ENCODE measurements at places on chromosomes 7 and 10.

GRCh38 chr7:114922026-114922651 lies at the start of gene MDFIC:
MDFIC (plus strand) TSS chr7:114922094; CDS start chr7:114923034, 940 bp downstream.
- DNase-seq = peak; percentile 38

- no peak for DNase-seq
Observed at GRCh38 chr10:22252224-22252800, 34.5 kb upstream of the EBLN1 start.

- DNase-seq = no peak
Observed at GRCh38 chr10:13139150-13139549, 22.2 kb upstream of the MCM10 start.

DNA sequence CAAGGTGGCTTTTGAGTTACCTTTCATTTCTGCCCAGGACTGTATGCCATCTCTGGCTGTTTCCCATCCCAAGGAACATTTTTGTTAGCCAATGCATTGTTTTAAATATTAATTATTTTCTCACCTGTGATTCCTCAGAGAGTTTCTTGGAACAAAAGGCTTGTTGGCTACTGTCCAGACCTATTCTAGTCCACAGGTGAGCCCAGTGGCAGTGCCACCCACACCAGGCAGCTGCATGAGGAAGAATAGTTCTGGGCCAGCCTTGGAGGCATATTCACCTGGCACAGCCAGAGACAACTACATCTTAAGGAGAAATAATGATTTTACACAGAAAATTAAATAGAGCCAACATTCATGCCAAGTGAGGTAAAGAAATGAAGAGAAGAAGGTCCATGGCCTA lies 123.9 kb downstream of the C1GALT1 start:
- DNase-seq = no peak

- DNase-seq = peak; percentile 91
Observed at GRCh38 chr7:137772748-137773147, 74.0 kb downstream of the DGKI start.

GRCh38 chr7:135684136-135684535 lies 21.8 kb downstream of the STMP1 start:
- peak; percentile 47 for DNase-seq

DNA sequence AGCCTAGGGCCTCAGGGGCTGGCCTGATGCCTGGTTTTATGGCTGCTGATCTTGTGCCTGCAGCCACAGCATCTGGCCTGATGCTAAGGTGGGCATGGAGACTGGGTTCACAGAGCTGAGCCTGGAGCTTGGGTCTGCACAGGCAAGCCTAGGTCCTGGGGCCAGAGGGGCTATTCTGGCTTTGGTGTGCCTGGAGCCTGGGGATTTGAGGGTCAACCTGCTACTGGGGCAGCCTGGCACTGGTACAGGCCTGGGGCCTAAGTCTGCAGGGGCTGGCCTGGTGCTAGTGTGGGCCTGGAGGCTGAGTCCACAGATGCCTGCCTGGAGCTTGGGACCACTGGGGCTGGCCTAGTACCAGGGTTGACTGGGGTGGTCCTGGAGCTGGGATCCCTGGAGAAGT lies 481.8 kb upstream of the GHITM start:
- no peak for DNase-seq

DNA sequence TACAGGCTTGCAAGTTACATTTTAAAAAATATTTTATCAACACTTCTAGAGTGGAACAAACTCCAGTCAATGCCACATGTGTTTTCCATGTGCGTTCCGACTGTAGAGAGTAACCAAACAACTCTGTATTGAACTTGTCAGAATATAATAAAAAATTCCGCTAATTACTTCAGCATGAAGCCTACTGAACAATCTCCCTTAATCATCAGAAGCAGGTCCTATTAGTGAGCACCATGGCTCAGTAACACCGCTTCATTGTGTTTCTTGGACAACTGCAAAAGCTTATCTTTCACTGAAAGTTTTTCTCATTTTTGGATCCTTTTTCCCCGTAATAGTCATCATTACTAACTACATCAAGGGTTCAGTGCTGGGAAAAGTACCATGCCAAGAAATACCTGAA lies 117.0 kb downstream of the MKX start:
- DNase-seq = no peak

DNA sequence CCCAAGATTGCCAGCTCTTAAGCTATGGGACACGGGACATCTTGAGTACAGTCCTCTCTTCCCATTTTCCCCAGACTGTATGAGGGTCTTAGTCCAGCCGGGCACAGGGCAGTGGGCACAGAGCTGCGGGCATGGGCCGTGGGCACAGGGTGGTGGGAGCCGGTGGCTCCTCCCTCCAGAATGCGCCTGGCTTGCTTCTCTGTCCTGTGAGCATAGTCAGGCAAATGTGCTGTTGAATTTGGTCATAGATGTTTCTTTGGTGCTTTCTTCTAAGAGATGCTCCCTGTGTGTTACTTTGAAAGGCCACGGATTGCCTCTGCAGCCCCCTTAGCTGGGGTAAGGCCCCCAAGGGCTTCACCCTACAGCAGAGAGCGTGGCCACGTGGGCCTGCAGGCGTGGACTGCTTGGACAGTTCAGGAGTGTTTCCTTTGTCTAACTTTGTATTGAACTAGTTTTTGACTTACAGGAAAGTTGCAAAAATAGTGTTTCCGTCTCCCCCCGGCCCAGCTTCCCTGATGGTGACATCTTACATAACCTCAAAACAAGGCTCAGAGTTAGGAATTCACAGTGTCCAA lies 24.7 kb downstream of the LRRC27 start:
- no peak for DNase-seq

- DNase-seq = no peak
Observed at GRCh38 chr7:85914437-85914836, 727.6 kb upstream of the SEMA3D start.

DNA sequence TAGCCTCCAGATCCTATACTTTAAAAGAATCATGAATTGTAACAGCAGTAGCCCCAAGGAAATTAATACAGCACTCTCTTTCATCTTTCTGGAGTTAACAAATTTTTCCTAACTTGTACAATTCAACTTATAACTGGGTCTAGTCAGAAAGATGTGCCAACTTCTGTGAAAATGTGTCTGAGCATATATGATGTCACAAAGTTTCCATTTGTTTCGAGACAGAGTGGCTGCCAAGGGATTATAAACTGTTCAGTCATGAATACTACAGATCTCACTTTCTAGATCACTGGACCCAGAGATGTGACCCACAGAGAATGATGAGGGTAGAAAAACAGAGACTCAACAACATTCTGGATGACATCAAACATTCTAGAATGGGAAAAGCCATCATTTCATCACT lies 249.2 kb upstream of the PHF14 start:
- DNase-seq = no peak

DNA sequence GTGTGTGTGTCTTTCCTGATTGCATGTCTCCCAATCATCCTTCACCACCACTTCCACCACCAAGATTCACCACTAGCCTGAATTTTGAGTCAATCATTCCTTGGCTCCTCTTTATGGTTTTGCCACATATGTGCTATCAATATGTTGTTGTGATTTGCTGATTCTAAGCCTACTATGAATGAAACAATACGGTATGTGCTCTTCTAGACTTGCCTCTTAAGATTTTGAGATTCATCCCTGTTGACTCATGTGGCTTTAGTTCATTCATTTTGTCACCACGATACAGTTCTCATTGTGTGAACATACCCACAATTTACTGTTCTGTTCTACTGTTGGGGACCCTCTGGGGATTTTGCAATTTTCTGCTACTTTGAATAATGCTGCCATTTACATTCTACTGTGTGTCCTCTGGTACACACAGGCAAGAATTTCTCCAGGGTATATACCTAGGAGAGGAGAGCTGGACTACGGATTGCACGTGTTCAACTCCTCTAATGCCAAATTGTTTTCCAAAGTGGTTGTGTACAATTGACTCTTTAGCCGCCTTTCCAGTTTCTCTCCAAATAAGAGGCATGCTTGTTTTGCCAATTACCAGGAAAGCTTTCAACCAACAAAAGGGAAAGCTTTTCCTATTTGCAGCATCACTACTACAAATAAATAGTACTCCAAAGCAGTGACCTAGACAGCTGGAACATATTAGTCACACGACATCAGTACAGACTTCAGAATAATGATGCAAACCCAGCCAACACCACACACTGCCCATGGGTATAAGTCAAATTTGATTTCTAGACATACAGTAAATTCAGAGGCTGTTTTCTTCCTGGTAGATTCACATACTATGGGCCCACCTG lies 30.0 kb downstream of the SGMS1 start:
- DNase-seq = peak; percentile 27

- DNase-seq = no peak
Observed at GRCh38 chr7:48090095-48090805, 1.2 kb downstream of the UPP1 start.

DNA sequence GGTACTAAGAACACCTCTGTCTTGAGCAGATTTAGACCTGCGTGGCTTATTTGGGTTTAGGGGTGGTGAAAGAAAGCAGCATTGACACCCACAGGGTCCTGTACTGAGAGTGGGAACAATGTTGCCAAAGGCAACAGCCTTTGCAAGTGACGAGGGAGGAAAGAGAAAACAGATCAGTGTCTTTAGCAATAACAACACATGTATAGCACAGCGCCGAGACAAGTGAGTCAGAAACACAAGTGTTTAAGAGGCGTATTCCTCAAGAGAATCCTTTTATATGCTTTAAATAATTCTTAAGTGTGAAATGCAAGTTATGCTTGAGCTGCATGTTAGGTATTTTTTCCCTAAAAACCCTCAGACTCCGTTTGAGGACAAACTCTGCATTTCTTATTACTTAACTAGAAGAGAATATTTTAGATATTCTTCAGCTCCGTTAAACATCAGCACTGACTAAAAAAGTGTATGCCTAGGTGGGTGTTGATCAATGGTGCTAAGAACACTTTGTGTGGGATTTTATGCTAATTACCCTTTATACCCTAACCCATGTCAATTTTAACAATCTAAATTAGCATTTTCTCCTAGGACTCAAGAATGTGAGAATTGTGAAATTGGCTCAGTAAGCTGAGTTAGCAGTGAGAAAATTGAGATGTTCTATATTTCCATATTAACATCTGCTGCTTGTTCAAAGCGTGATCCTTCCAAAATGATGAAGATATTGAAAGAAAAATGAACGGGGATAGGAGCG lies 1095.4 kb upstream of the CELF2 start:
- no peak for DNase-seq

DNA sequence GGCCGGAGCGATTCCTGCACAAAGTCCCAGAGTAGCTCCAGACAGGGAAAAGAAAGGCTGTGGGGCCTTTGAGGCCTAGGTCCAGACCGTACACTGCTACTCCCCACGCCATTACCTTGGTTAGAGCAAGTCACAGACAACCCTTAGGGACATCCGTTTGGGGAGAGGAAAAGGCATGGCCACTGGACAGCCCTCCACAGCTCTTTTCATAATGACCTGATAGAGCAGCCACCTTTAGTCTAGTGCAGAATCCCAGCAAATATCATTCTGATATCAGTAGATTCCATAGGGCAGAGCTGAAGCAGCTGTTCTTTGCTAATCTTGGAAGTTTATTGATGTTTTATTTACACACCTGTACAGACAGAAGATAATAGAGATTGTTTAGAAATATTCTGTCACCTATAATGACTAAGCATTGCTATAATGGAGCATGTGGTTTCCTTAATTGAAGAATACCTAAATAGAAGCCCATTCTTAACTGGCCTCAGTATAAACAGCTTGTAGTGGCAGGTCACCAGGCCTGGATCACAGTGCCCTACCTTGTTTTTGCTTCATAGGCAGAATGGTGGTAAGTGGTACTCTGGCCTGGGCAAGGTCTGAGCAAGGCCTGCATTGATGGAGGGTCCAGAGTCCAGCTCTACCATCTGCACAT lies 27.9 kb downstream of the OGDH start:
- DNase-seq = no peak

- DNase-seq = no peak
Observed at GRCh38 chr10:125001313-125002046, 59.6 kb downstream of the ZRANB1 start.

DNA sequence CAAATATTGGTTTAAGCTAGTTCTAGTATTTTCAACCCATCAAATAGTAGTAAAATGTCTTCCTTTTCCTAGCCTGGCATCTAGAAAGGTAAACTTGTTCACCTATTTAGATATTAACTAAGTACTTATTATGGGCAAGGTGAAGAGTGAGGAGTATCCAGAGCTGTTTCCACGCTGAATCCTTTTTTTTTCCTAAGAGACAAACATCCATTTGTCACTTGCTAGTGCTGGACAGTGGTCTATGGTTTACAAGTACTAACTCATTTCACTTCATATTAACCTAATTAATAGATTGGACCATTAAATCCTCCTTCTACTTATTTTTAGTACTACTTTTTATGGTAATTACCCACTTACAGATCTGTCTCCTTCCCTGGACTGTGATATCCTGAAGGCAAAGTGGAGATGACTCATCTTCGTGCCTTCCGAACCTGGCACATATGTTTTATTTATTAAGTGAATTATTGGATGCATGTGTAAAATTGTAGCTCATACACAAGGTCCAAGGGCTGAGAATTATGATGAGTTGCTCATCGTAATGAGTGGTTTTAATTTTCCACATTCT lies 159.6 kb upstream of the IGFBP3 start:
- no peak for DNase-seq

- no peak for DNase-seq
Observed at GRCh38 chr7:28226003-28226402, 45.4 kb upstream of the JAZF1 start.

DNA sequence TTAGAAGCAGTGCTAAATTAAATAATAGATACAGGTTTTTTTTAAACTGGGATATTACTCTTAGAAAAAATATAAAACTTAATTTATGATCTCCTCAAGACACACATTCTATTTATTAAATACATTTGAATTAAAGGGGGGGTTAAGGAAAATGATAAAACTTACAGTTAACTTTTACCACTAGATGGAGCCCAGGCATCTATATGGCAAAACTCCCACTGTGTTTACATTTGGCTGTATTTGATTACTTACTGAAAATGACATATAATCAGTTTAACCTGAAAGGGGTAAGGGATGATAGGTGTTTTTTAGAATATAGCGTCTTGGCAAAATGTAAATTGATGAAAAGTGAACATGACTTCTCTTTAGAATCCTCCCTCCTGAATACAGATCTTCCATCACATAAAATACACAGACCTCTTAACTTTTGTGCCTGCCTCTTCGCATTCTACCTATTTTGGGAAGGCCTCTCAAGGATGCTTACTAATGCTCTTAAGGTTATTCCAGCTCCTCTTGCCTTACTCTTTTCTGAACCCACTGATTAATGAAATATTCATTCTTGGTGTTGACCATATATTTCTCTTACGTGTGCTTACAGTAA lies 235.7 kb downstream of the AGMO start:
- DNase-seq = peak; percentile 11

DNA sequence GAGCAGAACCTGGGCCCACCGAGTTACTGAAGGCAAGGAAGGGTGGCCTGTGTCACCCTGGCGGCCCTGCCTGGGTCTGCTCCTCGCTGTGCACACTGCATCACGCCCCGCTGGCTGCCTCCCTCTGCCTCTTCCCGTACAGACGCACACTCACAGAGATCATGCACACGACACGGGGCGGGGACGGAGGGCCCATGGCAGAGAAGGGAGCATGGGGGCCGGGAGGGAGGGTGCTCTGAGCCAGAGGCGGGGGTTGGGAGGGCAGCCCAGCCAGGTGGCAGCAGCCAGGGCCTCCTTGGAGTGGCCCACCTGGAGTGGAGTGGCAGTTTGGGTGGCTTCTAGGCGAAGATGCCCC lies 16.6 kb downstream of the BUD23 start:
- no peak for DNase-seq

All from HT1080 (cell line).